ENCODE measurements at places on chromosomes 12 and 14. TPM values are rescaled to one million over a fixed set of nuclear protein-coding genes. Genes with fewer than 3 reads are reported as not detected.

The FAM186B gene
- 0.23 TPM for total RNA-seq

The PCED1B gene
- total RNA-seq = 2.5 TPM

The RERG gene
- not detected for total RNA-seq

The DAD1 gene
- 398 TPM for total RNA-seq

The ESRRB gene
- not detected for total RNA-seq

The SRRM4 gene
- not detected for total RNA-seq

The PRICKLE1 gene
- 24.6 TPM for total RNA-seq

The KCNC2 gene
- total RNA-seq = not detected

The PSMD9 gene
- 75.7 TPM for total RNA-seq

The KRT77 gene
- not detected for total RNA-seq

The UTP20 gene
- 31.7 TPM for total RNA-seq

The EEF1AKMT3 gene
- total RNA-seq = 6.8 TPM

The PLCZ1 gene
- not detected for total RNA-seq

The PTPN21 gene
- total RNA-seq = 3.8 TPM

The CLEC2A gene
- not detected for total RNA-seq

The ATL1 gene
- 2.7 TPM for total RNA-seq

The RCOR1 gene
- total RNA-seq = 24.9 TPM

The DUSP6 gene
- total RNA-seq = 186 TPM

Measured in NCI-H460 (cell line).